ENCODE measurements at places on chromosomes 4 and X.

DNA sequence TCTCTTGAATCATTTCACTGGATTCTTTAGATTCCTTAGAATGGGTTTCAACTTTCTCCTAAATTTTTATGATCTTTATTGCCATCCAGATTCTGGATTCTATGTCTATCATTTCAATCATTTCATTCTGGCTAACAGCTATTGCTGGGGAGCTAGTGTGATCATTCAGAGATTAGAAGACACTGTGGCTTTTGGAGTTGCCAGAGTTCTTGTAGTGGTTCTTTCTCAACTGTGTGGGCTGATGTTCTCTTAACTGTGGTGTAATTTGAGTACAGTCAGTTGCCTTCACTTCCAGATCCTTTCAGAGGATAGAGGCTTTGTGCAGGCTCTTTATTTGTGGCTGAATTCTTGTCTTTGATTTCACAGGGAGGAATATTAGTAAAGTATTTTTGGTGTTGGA lies 12.1 kb upstream of the CSN2 start:
- no peak for DNase-seq

- DNase-seq, result no peak
Measured at GRCh38 chr4:37138789-37139188, 105.8 kb upstream of the NWD2 start.

- DNase-seq, result no peak
Measured at GRCh38 chrX:36071061-36071460, 151.5 kb downstream of the CFAP47 start.

GRCh38 chr4:47209833-47210232 lies 178.5 kb downstream of the GABRB1 start:
- no peak for DNase-seq

- DNase-seq, result no peak
Measured at GRCh38 chr4:100516225-100516624, 1.6 kb downstream of the EMCN start.

- no peak for DNase-seq
Measured at GRCh38 chr4:13562876-13563275, 18.6 kb upstream of the NKX3-2 start.

DNA sequence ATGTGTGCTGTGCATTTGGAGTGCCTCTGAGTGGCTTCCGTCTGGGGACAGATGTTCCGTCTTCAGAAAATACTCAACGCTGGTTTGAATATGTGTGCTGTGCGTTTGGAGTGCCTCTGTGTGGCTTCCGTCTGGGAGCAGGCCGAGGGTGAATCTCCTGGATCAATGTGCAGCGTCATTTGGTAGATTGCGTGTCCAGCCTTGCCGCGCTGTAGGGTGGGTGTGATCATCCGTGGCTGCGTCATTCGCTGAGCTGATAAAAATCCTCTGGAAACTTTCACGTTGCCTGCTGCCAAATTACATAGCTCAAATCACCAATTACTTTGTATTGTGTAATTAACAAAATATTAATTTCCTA lies 12.1 kb downstream of the UVSSA start:
- no peak for DNase-seq

DNA sequence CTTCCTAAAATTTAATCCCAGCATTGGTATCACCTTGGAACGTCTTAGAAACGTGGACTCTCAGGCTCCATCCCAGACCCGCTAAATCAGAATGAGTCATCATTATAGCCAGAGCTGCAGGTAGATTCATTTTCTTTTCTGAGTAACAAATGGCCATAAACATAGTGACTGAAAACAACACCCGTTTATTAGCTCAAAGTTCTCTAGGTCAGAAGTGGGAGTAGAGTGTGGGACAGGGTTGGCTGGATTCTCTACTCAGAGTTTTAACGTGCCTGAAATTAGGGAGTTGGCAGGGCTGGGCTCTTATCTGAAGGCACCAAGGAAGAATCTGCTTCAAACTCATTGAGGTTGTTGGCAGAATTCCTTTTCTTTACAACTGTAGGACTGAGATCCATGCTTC lies 101.8 kb upstream of the C1QTNF7 start:
- DNase-seq, result no peak

DNA sequence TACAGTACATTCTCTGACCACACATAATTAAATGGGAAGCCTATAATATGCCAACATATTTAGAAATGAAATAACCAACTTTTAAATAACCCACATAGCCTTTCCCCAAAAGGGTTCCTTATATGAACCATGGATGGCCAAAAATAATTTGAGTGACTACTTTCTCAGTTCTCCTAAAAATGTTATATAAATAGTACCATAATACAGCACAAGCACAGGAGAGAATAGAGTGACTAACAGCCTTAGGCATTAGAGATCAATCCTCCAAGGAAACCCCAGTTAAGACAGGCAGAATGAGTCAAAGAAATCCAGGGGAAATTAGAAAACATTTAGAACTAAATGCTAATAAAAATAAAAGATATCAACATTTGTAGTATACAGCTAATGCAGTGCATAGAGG lies 50.2 kb downstream of the ANKRD17 start:
- DNase-seq, result no peak

- DNase-seq, result no peak
Measured at GRCh38 chr4:128450326-128451120, 162.9 kb upstream of the PGRMC2 start.

GRCh38 chr4:3391422-3391821 lies 50.3 kb upstream of the HGFAC start:
- DNase-seq, result no peak

- DNase-seq, result no peak
Measured at GRCh38 chrX:117989512-117989911, 127.1 kb downstream of the KLHL13 start.

DNA sequence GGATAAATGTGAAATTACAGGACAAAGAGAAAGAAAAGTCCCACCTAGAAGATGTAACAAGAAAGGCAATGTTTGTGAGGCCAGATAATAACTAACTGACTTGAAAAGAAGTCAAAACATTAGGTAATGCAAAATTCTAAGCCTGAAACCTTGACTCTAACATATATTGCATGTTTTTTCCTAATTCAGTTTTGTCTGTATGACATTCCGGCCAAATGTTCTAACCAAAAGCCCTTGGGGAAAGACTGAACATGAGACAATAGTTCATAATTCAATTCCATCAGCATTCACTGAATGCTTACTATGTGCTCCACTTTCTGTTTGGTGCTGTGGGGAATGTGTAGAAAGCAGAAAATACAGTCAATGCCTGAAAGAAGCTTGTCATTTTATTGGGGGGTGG lies 84.8 kb upstream of the PLAC1 start:
- DNase-seq, result no peak

DNA sequence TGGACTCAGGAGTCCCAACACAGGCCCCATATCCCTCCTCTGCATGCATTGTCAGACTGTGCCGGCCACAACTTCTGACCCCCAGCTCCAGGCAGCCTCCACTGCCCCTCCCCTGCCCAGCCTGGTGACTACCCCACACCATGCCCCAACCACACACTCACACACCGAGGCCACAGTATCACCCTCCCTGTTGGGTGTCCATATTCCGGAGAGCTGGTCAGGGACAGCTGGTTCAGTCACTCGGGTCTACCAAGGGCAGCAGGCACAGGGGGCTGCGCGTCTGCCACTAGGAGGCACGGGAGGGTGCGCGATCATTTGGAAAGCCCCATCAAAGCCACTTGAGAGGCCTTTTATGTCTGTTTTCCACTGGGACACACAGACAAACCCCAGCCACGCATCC lies 26.3 kb downstream of the CCNQ start:
- no peak for DNase-seq

GRCh38 chr4:25161593-25161950 lies 1.3 kb upstream of the SEPSECS start:
- no peak for DNase-seq

- DNase-seq, result no peak
Measured at GRCh38 chrX:68822641-68823410, 6.0 kb upstream of the EFNB1 start.

- DNase-seq, result no peak
Measured at GRCh38 chrX:12709047-12709446, 82.2 kb upstream of the PRPS2 start.

DNA sequence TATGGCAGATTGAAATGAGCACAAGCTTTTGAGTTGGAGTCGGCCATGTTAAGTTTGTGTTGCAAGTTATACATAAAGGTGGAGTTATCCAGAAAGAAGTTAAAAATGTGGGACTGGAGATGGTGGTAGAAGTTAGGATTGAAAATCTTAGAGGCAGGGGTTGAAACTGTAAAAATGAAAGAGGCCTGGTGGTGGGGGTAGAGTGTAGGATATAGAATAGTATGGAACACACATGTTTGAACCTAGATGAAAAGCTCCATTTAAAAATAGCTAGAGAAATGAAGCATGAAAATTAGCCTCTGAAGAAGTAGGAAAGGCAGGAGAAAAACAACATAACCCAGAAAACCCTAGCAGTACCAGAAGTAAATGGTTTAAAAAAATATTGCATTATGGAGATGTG lies 131.8 kb upstream of the ENPEP start:
- DNase-seq, result no peak

GRCh38 chr4:55378617-55379467 lies 16.9 kb upstream of the TMEM165 start:
- no peak for DNase-seq

DNA sequence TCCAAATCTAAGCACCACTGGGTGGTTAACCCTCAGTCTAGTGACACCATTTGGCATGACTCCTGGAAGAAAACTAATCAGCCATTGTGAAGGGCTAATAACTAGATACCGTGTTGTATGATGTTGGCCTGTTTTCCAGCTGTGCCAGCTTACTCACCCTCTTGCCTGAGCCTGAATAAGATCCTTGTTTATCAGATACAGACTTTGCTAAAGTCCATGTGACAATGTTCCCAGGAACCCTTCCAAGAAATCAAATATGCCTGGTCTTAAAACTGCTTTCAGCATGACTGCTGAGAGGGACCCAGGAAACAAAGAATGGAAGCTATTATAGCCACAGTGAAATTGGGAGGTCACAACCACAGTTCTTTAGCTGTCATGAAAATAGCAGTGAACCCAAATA lies 640.8 kb upstream of the INTU start:
- DNase-seq, result no peak

DNA sequence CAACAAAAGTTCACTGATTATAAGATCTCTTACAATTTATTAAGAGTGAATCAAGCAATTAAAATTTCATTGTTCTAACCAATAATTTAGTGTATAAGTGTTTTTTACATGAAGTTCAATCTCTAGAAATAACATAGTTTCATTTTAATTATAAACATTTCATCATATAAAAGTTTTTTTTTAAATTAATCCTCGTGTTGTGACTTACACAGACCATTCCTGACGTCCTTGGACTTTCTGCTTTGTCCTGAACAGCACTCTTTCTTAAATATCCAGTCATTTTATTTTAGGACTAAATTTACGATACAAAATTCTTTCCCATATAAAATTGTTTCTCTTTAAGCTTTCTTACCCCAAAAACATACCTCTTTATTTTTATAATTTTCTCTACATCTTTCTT lies 841.7 kb upstream of the POU3F4 start:
- no peak for DNase-seq

GRCh38 chrX:137930533-137930932 lies 364.6 kb downstream of the ZIC3 start:
- DNase-seq, result no peak

DNA sequence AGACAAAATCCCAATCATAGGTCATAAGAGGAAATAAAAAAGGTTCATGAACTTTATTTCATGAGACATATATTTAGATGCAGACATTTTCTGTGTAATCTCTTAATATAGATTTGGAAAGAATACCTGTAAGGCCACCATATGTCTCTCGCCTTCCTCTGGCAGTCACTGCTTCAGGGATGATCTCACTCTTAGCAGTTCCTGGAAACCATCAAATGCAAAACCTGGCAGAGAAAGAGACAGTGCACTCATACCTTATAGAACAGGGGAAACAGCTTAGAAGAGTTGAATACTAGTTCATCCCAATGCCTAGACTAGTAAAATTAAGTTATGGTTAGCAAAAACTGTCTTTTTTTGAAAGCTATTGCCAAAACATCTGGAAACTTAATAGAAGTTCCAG lies 243.3 kb downstream of the GASK1B start:
- no peak for DNase-seq

GRCh38 chr4:27490315-27490714 lies 629.7 kb downstream of the STIM2 start:
- DNase-seq, result no peak

DNA sequence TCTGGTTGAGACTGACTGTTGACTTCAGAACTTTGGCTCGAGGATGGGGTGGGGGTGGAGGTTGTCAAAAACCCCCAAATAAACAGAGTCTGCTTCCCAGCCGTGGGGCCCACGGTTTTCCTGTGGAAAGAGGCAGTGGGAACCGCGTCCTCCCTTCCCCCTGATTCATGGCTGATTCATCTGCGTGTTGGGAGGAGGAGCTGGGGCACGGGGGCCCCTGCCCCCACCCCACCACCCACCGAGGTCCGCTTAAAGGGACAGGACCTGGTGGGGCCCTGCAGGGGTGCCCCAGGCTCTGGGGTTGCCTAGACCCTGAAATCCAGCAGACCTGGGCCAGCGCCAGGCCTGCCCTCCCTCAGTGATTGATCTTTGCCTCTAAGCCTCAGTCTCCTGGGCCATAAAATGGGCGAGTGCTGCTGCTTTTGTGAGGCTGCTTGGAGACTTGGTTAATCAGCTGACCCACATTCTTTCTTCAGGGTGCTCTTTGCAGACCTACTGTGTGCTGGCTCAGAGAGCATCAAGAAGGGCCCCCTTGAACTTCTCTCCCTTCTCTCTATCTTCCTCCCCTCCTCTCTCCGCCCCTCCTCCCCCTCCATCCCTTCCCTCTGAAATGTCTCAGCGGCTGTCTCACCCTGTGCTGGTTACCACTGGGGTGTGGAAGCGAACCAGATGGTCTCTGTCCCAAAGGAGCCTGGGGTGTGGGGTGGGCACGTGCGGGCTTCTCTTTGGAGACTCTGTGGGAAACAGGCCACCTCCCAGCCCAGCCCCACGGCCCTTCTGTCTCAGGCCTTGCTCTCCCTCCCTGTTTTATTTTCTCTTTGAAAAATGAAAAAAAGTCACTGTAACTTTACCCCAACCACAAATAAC lies 9.1 kb downstream of the HTRA3 start:
- no peak for DNase-seq

GRCh38 chr4:47017081-47017480 lies 14.3 kb upstream of the GABRB1 start:
- DNase-seq, result no peak

DNA sequence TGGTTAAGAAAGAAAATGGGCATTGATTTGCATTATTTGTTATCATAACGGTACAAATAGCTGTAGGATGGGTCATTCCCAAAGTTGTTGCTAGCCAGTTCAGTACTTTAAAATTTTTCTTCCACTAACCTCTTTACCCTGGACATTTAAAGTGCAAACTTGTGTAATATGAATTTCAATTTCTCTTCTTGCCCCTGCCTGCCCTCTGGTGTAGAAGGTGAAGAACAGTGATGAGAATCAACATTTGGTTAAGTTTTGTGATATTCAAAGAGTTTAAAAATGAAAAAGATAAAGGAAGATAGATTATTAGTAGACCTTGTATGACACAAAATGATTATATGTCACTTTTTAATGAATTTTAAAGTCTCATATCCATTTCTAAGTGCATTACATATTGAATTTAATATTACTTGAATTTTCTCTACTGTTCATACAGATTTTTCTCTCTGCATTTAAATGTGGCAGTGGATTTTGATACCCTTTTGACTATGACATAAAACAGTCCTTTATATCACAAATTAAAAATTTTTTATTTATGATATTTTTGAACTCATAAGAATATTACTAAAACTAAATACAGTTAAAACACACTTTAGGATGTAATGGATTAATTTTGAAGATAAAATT lies 337.7 kb downstream of the BMPR1B start:
- no peak for DNase-seq
